ENCODE measurements at places on chromosomes 6 and 20.

DNA sequence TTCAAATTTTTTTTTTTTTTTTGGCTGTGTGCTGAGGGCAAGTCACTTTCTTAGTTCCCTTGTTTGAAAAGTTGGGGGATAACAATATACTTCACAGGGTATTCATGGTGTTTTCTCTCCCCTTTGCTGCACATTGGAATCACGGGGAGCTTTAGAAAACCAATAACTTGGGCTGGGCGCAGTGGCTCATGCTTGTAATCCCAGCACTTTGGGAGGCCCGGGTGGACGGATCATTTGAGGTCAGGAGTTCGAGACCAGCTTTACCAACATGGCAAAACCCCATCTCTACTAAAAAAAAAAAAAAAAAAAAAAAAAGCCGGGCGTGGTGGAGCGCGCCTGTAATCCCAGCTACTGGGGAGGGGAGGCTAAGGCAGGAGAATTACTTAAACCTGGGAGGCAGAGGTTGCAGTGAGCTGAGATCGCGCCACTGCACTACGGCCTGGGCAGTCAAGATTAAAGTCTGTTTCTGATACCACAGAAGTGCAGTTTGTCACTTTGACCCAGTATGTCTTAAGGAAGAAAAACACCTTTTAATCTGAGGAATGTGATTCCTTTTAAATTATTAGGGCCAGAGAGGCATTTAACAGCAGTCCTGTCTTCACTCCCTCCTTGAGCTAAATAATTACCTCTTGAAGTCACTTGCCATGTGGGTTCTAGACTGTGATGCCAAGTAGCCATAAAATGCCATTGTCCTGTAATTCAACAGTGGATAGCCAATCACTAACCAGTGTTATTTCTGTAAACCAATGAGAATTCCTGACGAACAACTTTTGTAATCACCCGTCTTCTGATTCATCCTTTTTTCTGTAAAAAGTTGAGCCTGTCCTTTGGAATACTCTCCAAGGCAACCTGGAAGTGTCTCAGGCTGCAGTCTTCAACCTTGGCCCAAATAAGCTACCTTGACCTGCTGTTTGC lies 16.1 kb downstream of the SRSF3 start:
- DNase-seq, result no peak

DNA sequence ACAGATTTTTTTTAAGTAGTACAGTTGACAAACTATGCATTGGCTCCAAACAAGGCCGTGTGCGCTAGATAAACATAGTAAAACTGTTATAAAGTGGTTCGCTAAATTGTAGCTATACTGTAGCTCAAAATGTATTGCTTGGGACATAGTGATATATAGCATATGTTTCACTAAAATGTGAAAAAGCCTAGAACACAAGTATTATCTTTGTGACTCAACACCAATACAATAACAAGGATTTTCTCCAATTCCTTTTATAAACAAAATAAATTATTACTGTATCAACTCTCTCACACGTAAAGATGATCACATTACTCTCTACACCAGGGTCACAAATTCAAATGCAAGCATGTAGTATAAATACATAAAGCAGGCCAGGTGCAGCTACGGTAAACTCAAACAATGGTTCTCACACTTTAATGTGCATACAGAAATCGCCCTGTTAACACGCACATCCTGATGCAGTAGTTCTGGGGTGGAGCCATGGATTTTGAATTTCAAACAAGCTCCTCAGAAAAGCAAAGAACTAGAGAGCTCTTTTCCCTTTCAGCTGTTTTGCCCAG lies 214.6 kb downstream of the GMDS start:
- DNase-seq, result no peak

- DNase-seq, result no peak
Observed at GRCh38 chr6:160036331-160036695, 67.4 kb downstream of the IGF2R start.

GRCh38 chr6:44202332-44202971 lies 14.3 kb upstream of the MYMX start:
- no peak for DNase-seq

DNA sequence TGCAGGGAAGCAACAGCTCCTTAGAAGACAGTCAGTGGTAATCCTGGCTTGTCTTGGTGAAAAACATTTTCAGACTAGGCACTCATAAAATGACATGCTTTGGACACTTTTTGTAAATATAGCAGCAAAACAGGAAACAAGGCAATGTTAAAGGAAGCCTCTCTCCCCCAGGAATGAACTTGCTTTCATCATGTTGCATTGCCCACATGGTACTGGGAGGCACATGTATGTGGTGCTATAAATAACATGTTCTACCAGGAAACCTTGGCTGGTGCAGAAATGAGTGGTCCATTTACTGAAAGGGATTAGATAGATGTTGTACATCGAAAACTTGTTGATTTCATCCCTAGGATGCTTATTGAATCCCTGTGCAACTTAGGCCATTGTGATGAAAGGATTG lies 121.4 kb upstream of the RREB1 start:
- no peak for DNase-seq

DNA sequence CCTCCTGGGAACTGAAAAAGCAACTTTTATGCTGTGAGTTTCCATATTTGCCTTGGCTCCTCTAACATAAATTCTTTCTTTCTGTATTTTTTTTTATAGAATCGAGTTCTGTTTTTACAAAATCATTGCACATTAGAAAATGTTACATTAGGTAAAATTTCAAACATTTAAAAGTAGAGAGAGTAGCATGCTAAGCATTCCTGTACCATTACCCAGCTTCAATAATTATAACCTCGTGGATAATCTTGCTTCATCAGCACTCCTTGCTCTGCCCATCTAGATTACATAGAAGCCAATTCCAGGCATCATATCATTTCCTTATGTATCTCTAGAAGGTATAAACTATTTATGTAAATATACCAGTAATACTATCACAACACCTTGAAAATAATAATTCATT lies 15.4 kb upstream of the FBXO30 start:
- DNase-seq, result no peak

GRCh38 chr6:118588626-118589025 lies 40.5 kb downstream of the PLN start:
- DNase-seq, result no peak

GRCh38 chr20:11128220-11128718 lies 454.5 kb upstream of the JAG1 start:
- DNase-seq, result no peak

- no peak for DNase-seq
Observed at GRCh38 chr6:10413262-10413849, 1.5 kb downstream of the TFAP2A start.

DNA sequence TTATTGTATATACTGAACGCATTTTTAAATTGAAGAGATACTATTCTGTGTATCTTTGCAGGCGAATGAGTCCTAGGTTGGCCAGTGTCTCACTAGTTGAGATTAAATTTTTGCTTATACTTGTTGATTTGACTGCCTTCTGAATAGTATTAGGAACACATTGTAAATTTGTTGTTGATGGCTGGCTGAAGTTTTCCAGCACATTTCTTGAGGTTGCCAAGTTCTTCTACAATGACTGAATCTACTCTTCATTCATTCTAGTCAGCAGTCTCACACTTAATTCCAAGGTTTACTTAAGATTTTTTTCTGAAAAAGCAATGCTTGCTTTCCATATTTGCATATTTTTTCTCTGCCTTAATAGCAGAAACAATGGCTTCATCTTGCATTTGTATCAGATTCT lies 151.7 kb downstream of the ZFAND3 start:
- DNase-seq, result no peak

DNA sequence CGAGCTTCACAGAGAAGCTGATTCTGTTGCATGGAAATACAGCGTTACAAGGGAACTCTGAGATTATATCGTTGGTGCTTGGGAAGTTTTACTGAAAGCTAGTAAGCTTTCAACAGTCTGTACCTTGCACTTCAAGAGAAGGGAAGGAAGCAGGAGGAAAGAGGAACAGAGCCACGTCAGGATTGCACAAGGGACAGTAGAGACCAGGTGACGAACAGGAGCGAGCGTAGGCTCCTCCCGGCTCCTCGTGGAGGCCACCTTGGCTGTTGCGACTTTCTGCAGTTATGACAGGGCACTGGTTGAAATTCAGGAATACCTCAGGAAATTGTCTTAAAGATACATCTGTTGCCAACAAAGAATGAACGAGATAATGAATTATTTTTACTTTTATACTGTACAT lies 18.8 kb downstream of the RTF2 start:
- DNase-seq, result no peak

Data from GM18507 (cell line).